ENCODE measurements at places on chromosomes 11 and 22.

GRCh38 chr11:113989916-113990315 is 15.0 kb downstream of the HTR3A start:
- DNase-seq: no peak

DNA sequence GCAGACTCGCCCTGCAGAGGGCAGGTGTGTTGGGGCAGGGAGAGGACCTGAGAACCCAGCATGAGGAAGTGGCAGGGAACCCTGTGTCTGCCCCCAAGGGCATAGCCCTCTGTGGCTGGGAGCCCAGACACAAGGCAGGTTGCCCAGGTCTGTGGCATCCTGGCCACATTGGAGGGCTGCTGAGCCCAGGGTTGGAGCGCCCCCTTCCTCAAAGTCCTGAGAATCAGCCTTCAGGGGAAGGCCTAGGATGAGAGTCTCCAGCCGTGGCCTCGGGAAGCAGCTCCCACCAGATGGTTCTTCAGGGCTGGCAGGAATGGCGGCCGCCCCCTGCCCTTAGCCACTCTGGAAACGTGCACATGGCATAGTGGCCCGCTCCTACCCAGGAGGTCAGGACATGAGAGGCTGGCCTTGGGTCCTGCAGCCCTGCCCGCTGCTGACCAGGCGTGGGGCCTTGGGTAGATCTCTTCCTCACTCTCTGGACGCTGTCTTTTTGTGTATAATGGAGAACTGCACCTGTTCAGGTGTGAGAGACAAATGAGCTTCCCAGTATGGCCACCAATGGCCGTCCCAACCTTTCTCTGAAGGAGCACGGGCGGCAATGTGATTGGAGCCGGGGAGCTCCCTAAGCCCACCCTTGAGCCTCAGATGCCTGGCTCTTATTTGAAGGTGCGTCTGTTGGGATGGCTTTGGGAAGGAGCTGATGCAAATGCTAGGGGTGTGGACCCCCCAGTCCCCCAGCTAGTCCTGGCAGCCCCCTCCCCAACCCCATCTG is 4.6 kb upstream of the CDC42BPG start:
- DNase-seq: peak; percentile 28

- no peak for DNase-seq
Measured at GRCh38 chr11:118252688-118253087, 523 bp upstream of the MPZL3 start.

DNA sequence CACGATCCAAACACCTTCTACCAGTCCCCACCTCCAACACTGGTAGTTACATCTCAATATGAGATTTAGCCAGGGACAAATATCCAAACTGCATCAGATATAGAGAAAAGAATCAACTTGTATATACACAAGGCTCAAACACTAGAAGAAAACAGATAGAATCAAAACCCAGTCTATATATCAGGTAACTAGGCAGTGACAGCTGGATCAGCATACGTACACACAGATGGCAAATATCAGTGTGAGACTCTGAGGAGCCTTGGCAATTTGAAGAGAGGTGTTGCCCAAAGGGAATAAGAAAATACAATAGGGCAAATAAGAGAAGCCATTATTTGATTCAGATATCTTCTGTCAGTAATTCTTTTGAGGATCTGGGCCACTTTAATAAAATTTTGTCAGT is 951.3 kb upstream of the CHORDC1 start:
- DNase-seq: no peak

DNA sequence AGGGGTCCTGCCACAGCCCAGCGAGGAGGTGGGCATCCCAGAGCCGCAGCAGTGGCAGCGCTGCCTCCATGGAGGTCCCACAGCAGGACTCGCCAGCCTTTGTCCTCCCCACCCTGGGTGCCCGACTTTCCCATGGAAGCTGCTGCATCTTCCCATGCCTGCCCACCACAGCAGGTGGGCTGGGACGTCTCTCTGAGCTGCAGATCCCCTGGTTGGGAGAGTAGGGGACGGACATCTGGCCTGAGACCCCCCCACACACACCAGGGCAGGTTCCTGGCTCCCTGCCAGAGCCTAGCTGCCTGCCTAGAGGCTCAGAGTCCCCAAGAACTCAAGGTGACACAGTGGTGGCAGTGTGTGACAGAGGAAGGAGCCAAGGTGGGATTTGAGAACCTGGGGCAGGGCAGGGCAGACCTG is 21.5 kb upstream of the PRR5 start:
- DNase-seq: no peak

DNA sequence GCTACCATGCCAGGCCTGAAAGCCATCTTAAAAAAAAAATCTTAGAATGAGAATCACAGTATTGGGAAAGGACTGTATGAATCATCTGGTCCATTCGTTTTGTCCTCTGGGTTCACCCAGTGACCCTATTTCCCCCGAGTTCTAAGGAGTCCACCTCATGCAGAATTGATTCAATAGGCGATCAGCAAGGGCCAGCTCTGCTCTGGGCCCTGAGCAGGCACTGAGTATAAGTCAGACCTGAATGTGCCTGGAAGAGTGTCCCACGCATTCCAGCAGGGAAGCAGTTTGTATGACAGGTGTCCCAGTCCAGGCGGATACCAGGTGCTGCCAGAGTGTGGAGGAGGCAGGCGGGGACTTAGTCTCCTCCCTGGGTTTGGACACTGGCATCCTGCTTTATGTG is 883 bp upstream of the HMOX1 start:
- no peak for DNase-seq

DNA sequence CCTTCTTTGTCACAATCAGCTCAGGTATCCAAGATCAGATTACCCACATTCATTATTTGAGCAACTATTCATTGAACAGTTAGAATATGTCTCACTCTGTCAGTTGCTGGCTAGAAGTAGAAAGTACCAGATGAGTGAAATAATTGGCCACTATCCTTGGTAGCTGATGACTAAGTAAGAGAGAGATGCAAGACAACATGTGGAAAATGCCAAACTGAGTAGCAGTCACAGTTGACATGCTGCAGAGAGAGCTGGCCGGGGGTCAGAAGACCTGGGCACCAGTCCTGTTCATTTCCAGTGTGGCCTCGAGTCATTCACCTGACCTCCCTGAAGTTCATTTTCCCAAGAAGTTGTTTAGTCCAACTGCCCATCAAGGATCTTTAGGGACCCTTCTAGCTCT is 22.5 kb upstream of the SMIM35 start:
- no peak for DNase-seq
